Fibroblast of skin of right biceps (primary cell): ENCODE measurements at places on chromosomes 2 and 18.

DNA sequence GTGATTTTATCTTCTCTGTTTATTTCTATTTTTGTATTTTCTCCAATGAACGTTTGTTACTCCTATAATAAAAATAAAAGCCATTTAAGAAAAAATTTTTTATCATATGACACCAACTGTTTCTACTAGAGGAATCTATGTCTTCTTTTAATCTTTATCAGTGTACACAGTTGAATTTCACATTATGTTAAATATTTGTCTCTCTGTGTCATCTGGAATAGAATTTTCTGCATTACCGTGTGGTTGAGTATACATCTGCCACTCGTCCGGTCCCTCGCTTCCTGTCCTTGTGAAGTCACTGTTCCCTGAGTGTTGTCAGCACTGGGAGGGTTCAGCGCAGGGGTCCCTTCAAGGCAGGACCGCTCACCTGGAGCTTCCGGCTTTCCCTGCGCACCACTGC lies 99.2 kb downstream of the LDLRAD4 start:
- DNase-seq, result no peak

GRCh38 chr18:25662272-25662671 lies 310.3 kb upstream of the ZNF521 start:
- no peak for DNase-seq

DNA sequence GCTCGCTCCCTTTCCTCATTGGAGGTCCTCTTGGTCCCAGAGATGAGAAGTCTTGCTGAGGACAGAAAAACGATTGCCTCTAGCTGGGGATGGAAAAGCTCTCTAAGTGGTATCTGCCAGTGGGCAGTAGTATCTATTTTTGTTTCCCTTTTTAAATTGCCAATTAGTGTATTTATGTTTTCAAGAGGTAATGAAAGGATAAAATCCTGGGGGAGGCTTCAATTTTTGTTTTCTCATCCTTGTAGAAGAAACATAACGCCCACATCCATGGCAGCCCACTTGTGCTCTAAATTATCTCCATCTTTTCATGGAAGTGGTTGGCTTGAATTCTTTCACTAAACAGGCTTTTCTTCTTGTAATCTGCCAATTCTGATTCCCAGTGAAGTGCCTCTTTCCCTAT lies 14.3 kb downstream of the ANKRD29 start:
- DNase-seq, result no peak

DNA sequence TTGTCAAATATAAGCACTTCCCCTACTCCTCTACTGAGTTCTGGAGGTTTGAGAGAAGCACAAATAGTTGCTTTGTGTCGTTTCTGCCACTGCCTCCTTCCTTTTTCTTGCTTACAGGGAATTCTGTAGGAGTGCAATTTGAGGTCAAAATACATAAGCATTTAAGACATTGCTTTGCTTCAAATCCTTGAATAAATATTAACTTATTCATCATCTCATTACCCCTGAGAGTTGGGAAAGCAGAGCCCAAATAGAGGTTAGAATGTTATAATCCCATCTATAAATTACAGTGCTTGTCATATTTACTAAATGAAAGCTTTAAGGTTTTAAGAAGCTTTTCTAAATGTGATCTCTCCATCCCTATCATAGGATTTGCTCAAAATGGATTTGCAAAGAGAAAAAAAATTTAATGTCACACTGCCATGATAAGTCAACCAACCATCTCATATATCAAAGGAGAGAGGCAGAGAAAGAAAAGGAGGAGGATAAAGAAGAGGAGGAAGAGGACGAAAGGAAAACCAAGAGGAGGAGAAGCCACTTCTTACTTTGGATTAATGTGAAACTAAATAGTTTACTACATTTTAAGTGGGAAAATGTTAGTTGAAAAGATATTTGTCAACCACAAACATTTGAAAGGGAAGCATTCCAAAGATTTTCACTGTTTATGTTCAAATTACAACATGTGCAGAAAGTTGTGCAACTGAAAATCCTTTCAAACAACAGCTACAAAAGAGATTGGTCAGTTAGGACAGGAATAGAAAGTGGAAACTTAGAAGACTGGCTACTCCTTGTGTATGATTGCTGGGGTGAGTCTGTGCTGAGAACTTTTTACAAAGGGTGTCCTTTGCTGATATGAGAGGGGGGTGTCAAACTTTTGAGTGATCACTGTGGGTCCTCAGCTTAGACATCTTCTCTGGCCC lies 277.3 kb upstream of the FN1 start:
- peak; percentile 91 for DNase-seq

- DNase-seq, result no peak
Observed at GRCh38 chr2:121159291-121160071, 125.5 kb downstream of the TFCP2L1 start.

DNA sequence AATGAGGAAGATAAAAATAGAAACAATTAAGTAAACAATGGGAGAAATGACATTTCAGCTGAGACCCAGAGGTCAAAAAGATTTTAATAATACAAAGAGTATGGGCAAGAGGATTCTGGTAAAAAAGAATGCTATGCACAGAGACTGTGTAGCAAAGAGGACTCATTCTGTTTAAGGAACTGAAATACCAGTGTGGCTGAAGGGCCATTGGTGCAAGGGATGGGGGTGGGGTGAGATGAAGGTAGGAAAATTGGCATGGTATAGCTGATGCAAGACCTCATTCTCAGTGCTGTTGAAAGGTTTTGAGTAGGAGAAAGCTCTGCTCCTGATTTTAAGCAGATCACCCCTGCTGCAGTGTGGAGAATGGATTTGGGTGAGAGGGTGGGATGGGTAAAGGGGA lies 10.8 kb downstream of the GALNT1 start:
- DNase-seq, result no peak

DNA sequence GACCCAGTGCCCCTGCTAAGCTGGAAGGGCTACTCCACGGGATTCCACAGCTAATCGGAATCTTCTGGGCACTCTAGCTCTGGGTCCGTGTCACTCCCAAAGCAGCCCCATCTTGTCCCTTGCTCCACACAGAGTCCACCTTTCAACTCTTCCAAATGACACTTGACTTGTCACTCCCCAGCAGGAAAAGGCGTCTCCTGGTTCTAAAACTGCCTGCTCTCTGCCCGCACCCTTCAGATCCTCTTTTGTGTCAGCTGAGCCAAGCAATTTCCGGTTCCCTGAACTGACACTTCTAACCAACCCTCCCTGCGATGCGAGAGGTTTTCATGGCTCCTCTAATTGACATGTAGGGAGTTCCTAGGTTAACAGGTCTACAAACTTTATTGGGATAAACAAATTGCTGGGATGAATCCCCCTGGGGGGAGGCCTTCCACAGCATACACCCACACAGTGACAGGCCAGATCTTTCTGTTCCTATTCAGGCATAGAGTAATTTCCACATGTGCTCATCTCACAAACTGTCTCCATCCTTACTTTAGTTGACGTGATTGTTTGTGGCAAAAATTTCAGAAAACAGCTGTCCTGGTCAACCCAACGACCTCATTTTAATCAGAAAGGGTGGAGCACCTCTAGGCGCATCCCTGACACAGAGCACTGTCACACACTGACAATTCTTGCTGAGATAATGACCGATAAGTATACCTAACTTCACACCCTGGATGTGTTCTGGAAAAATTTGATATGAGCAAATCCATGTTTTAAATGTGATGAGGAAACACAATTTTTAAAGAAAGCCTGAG lies 104.9 kb downstream of the RBMS1 start:
- peak; percentile 40 for DNase-seq

- DNase-seq, result no peak
Observed at GRCh38 chr2:69554981-69555380, 88.6 kb downstream of the AAK1 start.

GRCh38 chr2:231800493-231801091 lies 14.3 kb downstream of the COPS7B start:
- peak; percentile 16 for DNase-seq

GRCh38 chr18:23956483-23956882 lies 58.1 kb upstream of the TTC39C start:
- no peak for DNase-seq

GRCh38 chr18:67117804-67118203 lies 398.7 kb downstream of the DSEL start:
- peak; percentile 33 for DNase-seq

DNA sequence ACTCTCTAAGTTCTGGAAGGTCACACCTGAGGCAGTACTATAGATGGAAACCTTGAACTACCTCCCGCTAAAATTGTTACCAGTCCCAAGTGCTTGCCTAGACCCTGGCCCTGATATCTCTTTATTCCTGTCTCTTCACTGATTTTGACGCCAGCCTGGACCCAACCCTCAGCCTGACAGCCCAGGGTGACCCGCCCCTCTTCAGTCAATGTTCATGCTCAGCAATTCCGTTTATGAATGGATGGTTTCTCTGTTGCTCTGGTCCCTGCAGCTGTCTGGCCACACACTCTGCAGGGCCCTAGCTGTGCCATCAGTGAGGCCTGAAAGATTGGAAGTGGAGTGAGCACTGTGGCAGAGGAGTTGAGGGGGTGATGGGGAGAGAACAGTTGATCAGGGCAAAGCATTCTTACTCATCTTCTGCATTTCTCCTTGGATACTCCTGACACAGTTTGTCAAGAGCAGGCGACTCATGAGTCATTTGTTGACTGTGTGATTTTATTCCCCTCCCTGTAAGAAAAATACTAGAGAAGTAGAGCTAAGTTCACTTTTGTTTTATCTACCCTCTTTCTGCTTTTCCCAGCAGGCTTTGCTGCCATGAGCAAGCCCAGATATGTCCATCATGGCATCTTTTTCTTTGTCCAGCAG lies 46.0 kb downstream of the NPAS2 start:
- DNase-seq, result peak; percentile 71

- DNase-seq, result no peak
Observed at GRCh38 chr2:239381709-239382134, 19.1 kb downstream of the HDAC4 start.

DNA sequence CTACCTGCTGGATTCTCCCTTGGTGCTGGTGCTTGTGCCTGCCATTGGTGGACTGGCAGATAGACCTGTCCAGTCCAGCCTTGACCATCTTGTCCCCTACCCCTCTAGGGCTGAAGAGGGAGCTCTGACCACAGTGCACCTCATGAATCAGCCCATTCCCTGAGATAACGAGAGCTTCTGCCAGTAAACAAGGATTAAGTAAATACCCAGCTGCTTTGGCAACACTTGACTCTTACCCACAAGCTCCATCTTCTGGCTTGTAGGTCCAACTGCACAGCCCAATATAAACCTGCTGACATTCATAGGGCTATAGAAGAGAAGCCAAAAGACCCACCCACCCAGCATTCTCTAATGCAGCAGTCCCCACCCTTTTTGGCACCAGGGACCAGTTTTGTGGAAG lies 186.4 kb downstream of the PIK3C3 start:
- no peak for DNase-seq

DNA sequence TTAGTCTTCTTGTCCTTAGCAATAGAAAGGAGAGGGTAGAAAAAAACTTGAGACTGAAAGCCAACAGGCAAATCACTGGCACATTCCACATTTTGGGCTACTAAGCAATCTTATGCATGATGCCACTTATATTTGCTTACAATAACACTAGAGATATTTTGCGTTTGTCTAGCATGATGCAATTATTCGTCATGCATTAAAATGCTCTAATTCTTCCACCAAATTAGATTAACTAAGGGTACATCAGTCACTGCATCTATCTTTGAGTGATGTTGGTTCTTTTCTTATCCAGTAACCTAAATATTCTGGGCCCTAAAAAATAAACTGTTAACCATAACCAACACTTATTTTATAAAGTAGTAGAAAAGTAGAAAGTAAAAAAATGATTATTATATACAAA lies 1311.7 kb upstream of the CDH2 start:
- peak; percentile 6 for DNase-seq

- DNase-seq, result no peak
Observed at GRCh38 chr2:76009484-76009883, 298.8 kb upstream of the GCFC2 start.

DNA sequence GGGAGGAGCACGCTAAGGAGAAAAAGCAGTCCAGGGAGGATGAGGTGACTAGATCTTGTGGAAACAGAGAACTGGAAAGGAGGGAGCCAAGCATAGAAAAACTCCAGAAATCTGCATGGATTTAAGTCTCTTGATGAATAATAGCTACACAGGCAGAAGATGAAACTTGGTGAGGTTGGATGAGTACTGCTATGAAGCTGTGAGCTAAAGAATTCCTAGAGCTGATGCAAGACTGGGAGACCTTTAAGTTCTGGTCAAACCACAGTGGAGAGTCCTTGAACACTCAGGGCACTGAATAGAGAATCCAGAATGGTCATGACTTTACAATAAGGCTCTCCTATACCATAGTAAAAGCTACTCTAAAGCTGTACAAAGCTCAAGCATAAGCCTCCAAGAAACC lies 18.4 kb upstream of the PIEZO2 start:
- peak; percentile 70 for DNase-seq

DNA sequence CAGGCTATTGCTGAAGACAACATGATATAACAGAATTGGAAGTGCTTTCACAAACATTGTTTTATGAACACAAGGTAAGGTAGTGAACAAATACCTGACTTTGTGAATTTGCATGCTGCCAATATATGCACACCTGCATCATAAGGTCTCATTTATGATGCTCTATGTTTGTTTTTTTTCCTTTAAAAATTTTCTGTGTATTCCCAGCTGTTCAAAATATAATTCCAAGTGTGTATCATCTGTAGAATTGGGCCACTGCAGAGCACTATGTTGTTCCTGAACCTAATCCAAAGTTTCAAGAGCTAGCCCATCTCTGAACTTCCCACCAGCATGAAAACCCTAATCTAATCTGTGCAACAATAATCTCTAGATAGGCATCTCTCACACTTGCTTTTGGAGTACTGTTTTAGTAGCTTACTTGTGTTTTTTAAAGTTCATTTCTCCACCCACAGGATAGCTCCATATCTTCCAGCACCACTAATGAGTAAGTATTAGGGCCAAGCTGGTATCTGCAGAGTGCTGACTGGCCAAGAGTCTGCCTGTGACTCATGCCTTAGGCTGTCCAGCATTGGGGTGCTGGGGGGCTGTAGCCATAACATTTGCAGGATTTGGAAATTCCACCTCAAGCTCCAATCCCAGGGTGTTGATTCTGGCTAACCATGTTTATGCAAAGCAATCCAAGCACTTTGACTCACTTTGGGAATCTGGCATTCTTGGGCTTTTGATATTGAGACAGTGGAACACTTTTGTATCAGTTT lies 208.2 kb upstream of the REV1 start:
- DNase-seq, result peak; percentile 97

GRCh38 chr2:207408086-207408794 lies 121.5 kb upstream of the CREB1 start:
- peak; percentile 44 for DNase-seq

DNA sequence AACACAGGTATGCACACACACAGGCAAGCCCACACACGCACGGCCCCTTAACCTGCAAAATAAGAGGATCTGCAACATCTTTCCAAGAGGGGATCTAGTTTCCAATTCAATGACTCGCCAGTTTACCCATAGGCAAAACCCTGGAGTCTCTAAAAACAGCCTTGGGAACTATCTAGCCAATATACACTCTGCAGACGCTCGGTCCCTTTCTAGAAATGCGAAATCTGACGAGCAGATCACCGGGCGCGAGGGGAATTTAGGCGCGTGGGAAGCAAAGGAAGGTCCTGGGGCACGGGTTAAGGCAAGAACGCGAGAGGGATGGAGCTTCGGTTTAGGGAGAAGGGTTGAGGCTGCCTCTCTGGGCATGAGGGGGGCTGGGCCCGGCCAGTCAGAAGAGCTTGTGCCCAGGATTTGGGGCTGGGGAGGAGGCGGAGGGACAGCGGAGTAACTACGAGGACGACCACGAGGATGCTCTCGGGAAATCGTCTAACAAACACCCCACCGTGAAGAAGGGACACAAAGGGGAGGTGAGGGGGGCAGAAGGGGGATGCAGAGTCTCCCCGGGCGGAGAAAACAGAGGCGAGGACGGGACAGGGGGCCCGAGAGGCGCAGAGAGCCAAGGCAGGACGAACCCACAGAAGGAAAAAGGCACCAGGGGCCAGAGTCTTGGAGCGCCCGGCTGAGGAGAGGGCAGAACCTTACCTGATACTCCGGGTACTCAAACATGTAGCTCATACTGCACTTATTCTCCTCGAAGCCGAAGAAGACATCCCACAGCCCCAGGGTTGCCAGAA lies 542 bp downstream of the PGAP1 start:
- DNase-seq, result peak; percentile 24
